HS-5 (cell line): ENCODE measurements at places on chromosomes 5 and 9.

- DNase-seq, result no peak
Measured at GRCh38 chr5:10030219-10030831, 219.4 kb downstream of the ATPSCKMT start.

- DNase-seq, result peak; percentile 78
Measured at GRCh38 chr5:87394411-87395165, 18.1 kb downstream of the CCNH start.

GRCh38 chr9:76751001-76751400 is 13.2 kb upstream of the PCA3 start:
- DNase-seq, result no peak

- DNase-seq, result no peak
Measured at GRCh38 chr5:151592855-151593408, 1.8 kb upstream of the FAT2 start.

DNA sequence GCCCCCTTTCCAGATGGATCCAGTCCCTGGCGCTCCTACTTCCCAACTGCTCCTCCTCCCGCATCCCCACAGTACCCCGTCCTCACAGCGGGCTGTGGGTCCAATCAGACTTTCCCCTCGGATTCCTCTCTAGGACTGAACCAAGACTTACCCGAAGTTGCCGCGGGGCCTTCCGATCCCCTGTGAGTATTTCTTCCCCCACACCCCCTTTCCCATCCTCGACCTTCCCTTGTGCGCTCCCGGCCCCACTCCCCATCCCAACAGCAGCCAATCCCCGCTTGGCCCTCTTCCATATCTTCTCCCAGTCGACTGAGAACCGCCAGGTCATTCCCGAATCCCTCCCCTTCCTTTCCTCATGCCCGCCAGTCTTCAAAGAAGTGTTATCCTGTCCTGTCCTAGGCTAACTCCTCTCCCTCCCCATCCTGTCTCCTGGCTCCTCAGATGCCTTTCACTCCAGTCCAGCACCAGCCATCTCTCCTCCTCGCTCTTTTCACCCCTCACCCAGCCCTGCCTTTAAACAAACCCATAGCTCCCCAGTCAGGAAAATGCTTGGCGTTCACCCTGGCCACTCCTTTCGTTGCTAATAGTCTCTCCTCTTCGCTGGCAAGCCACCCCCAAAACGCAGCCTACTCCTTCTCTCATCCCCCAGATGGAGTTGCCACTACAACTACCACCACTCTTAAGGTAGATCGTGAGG is 646 bp downstream of the SWI5 start:
- DNase-seq, result no peak

DNA sequence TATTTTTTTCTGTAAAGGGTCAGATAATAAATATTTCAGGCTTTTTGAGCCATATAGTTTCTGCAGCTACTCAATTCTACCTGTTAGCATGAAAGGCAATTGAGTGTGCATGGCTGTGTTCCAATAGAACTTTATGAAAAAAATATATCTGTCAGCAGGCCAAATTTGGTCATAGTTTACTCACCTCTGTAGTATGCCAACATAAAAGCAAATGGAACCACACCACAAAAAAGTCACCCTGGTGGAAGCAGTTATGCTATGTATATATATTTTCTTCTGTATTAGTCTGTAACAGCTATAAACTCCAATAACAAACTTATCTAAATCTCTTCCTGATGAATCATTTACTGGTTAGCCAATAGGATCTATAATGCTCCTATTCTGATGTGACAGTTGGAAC is 3.4 kb downstream of the SLC38A9 start:
- DNase-seq, result peak; percentile 49

GRCh38 chr9:119712325-119712724 is 343.1 kb upstream of the BRINP1 start:
- no peak for DNase-seq

- no peak for DNase-seq
Measured at GRCh38 chr5:443239-444151, 519 bp downstream of the EXOC3 start.

GRCh38 chr9:138119202-138120027 is 241.8 kb downstream of the CACNA1B start:
- DNase-seq, result no peak

DNA sequence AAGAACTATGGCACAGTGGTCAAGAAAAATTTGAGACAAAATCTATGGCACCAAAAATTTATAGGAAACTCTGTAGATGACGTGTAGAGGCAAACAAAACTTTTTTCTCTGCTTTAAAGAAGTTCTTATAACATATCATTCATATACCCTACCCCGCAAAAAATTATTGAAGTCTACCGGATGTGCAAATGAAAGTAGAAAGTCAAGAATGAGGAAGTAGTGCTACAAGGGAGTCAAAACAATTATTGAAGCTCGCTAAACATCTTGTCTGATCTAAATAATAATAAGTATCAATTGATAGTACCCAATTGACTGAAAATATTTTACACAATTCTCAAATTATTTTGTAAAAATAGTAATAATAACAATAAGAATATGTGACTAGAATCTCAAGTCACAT is 398.5 kb downstream of the TAF11L14 start:
- no peak for DNase-seq

DNA sequence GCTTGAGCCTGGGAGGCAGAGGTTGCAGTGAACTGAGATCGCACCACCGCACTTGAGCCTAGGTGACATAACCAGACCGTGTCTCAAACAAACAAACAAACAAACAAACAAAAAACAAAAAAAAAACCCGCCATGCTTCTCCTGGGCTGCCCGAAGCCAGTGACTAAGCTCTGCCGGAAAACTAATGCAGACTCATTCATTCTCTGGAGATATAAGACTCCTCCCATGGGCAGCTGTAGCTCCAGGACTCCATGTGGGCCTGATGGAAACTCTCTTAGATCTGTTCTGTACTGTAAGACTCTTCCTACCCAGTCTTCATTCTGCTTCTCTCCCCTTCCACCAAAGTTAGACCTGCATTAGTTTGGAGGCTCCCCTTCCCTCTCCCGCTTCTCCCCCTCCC is 11.1 kb downstream of the GLDC start:
- DNase-seq, result no peak

DNA sequence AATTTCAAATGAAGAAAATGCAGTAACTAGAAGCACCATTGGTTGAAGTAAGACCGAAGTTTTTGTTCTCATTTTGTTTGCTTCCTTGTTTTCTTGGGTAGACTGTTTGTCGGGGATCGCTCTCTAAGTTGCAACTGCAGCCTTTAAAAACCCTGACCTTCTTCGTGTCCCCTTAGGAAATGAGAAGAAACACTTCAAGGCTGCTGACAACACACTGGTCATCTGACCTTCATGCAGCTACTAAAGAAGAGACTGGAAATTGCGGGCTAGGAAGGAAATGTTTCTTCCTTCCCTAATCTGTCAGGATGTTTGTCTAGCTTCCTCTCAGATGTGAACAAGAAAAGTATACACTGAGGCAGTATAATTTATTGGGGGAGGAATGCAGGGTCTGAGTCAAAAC is 50.7 kb upstream of the CHSY3 start:
- DNase-seq, result no peak

- no peak for DNase-seq
Measured at GRCh38 chr5:31701642-31702299, 62.8 kb downstream of the PDZD2 start.

DNA sequence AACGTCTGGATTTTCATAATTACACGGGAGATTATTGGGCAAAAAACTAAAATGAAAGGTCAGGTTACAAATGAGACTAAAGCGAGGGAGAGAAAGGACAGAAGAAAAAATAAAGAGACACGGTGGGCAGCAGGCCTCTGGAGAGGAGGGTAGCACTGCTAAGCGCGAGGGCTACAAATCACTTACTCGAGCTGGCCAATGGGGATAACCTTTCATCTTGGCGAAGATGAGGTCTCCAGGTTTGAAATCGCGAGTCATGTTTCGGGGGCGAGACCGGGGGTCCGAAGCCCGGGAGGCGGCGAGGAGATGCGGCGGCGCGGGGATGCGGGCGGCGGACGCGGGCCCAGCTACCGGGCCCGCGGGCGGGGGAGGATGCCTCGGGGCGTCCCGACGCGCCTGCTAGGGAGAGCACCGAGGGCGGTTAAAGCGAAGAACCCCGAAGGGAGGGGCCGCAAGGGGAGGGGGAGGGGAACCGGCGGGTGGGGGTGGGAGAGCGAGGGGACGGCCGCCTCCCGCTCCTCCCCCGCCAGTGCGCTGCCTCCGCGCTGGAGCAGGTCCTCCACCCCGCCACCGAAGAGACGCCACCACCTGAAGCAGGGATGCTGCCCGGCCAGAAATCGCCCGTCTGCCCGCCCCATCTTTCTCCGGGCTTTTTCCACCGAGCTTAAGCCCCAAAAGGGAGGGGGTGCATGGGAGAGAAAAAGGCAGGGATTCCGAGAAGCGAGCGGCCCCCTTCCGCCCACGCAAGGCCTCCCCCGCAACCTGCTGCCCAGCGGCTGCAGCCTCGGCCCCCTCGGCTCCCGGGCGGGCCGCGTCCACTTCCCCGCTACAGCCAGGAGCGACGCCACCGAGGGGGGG is 610 bp downstream of the PSIP1 start:
- no peak for DNase-seq

DNA sequence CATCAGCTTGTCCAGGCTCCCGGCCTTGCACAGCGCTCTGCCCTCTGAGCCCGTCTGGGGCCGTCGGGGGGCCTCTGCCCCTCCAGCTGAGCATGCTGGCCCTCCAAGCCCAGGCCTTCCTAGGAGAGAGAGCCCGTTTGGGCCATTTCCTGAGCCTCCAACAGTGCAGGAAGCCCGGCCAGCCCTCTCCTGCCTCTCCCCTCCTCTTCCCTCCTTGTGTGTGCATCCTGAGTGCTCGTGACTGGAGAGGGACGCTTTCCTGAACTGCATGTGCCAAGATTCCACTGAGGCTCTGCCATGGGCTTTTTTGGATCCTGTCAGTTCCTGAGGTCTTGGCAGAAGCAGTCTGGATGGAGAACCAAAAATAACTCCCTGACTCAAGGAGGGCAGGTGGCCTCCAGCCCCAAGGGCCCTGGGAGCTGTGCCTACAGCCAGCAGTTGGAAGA is 15.6 kb downstream of the OLFM1 start:
- DNase-seq, result no peak

- no peak for DNase-seq
Measured at GRCh38 chr5:53825926-53826325, 265.5 kb downstream of the NDUFS4 start.

DNA sequence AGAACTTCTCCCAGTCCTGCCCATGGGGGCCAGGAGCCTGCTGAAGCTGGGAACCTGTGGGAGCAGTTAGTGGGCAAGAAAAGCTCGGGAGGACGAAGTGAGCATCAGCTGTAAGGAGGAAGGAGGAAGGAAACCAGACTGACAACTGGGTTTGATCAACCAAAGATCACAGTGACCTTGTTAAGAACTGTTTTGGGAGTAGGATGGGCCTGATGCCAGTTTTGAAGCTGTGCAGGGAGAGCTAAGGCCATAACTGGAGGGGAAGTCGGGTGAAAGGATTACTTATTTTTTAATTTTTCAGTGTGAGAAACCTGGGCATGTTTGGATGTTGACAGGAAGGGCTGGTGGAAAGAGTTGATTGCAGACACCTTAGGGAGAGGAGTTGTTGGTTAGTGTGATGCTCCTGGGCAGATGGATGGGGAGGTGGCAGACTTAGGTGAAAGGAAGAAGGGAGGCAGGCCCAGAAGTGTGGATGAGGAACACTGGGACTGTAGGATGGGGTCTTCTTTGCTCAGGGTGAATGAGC is 58.3 kb upstream of the KLF4 start:
- DNase-seq, result no peak

DNA sequence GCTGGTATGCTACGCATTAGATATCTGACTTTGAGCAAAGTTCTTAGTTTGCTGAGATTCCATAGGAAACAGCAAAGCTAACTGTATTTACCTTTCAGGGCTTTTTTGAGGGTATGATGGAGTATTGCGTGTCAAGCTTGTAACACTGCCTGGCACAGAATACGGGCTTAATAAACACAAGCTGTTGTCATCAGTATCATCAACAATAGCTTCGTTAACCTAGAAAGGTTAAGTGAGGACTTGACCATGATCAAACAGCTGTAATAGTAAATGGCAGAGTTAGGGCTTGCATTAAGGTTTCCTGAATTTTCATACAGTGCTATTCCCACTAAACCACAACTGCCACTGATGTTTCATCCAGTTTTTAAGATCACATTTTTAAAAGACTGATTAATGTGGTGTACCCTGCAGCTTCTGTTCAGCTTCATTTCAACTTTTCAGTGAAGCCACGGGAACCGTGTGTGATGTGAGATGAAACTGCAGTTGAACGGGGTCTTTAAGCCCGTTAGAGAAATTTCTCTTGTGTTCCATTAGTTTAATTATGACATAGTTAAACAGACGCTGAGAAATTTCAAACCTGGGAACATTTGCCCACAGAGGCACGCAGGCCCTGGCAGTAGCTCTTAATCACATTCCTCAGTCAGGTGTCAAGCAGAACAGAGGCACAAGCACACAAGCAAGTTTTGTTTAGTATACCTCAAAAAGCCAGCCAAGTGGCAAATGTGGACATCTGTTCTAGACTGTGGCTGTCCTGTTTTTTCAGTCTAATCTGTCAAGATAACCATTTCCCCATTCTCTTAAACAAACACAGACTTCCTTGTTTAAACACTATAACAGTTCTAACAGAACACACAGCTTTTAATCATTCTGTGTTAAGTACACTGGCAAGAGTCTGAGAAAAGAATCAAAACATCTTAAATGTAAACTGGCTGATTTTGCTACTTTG is 147.1 kb downstream of the ZNF608 start:
- no peak for DNase-seq

DNA sequence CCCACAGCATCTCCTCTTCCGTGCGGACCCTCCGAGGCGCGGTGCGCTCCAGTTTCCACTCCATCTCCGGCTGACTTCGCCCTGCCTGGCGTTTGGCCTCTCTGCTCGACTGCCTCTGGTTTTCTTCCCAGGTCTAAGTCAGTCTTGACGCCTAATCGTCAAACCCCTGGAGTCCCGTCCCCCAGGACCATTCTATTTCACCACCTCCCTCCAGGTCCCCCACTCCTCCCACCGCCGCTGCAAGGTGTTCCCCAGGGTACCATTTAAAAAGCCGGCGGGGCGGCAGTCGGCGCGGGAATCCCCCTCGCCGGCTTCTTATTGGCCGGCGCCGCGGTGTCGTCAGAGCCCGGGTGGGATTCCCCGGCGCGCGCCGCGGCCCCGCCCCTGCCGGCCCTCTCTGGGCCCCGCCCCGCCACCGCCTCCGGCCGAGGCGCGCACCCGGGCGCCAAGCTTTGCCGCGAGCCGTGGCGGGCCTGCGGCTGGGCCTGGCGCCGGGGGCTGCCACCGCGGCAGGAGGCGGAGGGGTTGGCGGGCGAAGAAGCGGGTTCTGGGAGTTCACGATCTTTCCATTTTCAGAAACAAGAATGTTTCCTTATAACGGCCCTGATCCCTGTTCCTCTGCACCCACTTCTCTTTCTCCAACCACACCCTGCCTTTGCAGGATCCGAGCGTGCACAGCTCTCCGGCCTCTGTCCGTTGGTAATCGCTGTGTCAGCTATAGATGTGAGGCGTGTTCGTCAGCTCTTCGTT is at the start of gene CDC20B:
Gene CDC20B, minus strand, starts transcription at position 241 of the 750 bp plus-strand sequence. Its CDS starts 177 bp downstream, at position 64.
- peak; percentile 49 for DNase-seq

- peak; percentile 52 for DNase-seq
Measured at GRCh38 chr5:108637134-108637533, 110.6 kb upstream of the FER start.
